ENCODE measurements at places on chromosomes 12 and 14.

- no peak for DNase-seq
These were observed 527 bp downstream of the CAMKK2 start for GRCh38 chr12:121295746-121296617.

DNA sequence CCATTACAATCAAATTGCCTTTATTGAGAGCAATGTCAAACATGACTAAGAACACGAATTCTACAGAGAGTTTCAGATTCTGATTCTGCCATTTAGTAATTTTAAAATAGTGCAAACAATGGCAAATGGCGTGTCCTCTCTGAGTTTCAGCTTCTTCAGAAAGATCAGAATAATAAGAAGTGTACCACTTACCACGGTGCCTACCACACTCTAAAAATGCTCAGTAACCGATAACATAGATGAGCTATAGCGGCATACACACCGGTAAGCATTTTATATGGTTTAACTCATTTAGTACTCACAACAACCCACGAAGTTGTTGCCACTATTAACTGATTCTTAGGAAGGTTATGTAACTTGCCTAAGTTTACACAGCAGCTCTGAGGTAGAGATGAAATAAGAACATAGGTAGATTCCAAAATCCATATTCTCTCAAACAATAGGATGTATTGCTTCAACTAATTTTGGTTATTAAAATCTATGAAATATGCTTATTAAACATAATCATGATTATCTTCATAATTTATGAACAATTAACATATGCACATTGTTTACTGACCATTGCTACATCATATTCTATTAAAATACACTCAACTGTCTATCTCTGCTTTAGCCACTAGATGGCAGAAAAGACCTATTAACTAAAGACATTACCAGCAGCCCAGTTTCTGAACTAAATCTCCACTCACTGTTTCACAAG, 38.3 kb downstream of the SLC6A15 start:
- no peak for DNase-seq

DNA sequence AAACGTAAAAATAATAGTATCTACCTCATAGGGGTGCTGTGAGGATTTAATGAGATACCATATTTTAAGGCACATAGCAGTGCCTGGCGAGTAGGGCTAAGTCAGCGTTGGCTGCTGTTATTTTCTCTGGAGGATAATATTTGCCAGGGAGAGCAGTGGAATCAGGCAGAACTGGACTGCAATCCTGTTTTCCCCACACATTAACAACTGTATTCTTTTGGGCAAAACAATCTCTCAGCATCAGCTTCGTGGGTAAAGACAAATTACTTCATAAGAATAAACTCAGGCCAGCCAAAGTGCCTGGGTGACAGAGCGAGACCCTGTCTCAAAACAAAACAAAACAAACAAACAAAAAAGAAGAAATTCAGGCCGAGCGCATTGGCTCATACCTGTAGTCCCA, 29.7 kb upstream of the ATP2A2 start:
- no peak for DNase-seq

DNA sequence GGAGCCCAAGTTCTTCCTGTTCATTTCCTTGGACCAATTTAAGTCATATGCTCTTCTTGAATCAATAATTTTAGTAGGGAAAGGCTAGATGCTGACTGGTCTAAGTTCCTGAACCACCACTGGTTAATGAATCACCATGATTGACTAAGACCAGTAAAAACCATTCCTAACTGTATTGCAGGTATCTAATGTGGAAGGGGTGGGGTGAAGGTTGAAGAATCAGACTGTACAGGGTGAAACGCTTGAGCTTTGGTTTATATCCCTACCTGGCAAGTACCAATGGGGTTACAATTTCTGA, 100.1 kb downstream of the DYRK2 start:
- no peak for DNase-seq

- DNase-seq: no peak
These were observed at the start of gene SLC17A8 for GRCh38 chr12:100356644-100357223. SLC17A8 (plus strand) TSS chr12:100357074; CDS start chr12:100357392, 318 bp downstream.

DNA sequence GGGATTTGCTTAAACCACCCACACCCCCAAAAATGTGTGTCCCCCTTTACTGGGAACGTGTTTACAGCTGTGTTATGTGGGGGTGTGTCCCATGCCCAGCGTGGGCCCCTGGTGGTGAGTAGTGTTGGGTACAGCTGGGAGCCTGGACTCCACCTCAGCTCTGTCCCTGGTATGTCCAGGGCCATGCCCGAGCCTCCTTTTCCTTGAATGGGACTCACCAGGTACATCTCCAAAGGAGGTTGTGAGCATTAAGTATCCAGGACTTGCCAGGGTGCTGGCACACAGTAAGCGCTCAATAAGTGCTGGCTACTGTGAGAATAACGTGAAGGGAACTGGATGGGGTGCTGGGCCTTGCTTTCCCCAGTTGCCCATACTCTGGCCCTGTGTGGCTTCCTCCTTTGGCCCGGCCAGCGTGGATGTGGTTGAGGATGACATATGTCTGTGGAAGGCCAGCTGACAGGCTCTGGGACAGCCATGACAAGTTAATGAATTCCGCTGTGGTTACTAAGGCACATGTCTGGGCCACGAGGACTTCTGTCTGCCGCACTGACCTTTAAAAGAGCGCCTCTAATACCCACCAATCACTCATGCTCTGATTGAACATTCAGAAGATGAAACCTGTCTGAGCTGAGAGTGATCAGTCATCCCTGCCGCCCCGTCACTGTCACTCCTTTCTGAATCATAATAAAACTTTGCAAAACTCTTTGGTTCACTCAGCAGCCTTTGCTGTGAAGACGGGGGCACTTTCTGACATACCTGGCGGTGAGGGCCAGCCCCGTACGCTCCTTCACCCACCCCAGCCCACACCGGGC, 74.7 kb downstream of the DIO3 start:
- no peak for DNase-seq

- no peak for DNase-seq
These were observed 170.6 kb upstream of the MDGA2 start for GRCh38 chr14:47846008-47846407.

DNA sequence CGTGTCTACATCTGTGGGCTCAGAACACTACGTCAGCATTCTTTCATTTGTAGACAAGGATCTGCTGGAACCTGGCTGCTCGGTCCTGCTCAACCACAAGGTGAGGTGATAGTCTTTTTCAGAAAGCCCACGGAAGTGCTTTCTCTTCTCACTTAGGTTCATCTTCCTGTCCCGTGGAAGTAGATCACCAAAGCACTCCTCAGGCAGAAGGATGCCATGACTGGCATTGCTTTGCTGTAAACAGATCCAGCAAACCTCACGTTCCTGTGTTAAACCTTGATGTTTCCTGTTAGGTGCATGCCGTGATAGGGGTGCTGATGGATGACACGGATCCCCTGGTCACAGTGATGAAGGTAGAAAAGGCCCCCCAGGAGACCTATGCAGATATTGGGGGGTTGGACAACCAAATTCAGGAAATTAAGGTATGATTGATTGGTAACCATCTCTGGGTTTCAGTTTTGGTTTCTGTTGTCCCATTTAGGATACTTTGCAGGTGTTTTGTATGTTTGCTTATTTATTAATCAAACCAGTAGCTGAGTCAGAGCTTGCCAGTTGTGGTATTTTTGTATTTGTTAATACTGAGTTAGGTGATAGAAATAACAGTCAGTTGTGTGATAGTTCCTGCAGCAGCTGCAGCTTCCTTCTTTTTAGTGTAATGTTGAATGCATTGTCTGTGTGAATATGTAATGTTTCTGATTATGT, 7.5 kb downstream of the PSMC1 start:
- DNase-seq: no peak

- DNase-seq: no peak
These were observed 69.8 kb downstream of the TMEM260 start for GRCh38 chr14:56649382-56649781.

DNA sequence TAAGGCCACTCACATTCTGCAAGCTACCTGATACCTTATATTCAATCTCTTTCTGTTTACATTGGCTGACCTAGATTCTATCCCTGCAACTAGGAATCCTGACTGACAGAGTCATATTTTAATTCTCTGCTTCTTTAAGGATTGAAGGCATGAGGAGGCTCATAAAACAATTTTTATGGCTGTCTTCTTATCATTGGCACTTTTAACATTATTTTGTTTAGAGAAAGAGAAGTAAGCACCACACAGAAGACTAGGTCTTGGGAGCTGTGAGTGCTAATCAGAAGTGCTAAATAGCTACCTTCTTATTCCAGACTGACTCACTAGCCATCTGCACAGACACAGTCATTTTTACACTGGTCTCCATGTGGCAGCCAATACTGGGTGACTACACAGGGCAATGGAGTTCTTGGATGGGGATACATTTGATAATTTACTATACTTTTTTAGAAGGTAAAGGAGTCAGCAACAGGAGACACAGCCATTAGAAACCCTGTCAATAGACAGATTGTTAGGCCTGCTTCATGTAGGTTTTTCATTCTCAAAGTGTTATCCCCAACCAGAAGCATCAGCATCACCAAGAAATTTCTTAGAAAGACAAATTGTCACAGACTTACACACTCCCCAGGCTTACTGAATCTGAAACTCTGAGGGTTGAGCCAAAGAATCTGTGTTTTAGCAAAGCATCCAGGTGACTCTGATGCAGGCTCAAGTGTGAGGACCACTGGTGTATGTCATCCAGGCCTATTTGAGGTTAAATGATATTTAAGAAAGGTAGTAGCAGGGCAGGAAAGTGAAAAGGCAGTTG, 214.1 kb downstream of the DUSP6 start:
- no peak for DNase-seq

DNA sequence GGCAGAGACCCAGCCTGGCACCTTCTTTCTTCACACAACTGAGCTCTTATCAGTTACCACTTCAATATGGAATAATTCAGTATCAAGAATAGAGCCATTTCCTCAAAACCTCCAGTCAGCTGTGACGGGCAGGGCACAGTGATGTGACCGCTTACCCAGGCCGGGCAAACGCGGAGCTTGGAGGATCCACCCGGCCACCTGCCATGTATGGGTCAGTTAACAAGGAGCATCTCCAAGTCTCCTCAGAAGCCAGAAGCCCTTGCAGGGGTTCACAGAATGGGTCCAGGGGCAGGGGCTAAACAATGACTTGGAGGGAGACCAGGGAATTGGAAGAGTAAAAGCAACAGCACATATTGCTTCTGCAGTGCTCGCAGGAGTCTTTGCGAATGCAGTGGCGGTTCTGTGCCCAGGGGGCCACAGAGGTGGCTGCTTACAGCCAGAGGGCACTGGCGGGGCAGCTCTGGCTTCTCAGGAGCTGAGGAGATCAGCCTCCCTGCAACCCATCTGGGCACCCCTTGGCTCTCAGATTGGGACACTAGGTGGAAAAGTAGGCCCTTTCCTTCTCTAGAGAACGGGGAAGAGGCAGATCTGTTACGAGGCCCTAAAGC, 162.3 kb downstream of the CALM1 start:
- no peak for DNase-seq

- no peak for DNase-seq
These were observed 32.8 kb downstream of the TBC1D15 start for GRCh38 chr12:71872401-71872800.

DNA sequence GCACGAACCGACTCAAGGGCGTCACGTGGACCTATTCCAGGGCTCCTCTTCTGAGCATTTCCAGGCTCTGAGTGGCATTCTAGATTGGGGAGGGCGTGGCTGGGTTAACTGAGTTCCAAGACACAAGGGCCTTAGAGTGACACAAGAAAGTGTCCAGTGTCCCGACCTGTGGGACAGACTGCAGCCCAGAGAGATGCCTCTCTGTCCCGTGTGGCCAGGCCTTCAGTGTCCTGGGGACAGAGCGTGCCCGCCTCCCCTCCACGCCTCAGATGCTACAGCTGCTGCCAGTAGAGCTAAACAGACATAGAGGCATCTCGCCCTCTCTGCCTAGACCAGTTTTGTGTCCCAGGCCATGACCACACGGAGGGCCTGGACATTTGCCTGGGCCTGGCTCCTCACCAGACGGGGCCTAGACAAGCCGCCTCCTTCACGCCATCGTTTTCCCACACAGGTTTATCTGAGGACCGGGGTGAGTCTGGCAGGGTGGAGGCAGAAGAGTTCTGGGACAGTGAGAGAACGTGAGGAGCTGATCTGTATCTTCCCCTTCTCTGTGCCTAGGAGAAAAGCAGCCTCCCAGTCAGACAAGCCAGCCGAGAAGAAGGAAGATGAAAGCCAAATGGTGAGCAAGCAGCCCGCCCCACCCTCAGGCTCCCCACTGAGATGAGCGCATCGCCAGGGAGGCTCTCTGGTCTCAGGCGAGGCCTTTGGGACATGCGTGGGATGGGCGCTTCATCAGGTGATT, 27.1 kb downstream of the DEGS2 start:
- no peak for DNase-seq

DNA sequence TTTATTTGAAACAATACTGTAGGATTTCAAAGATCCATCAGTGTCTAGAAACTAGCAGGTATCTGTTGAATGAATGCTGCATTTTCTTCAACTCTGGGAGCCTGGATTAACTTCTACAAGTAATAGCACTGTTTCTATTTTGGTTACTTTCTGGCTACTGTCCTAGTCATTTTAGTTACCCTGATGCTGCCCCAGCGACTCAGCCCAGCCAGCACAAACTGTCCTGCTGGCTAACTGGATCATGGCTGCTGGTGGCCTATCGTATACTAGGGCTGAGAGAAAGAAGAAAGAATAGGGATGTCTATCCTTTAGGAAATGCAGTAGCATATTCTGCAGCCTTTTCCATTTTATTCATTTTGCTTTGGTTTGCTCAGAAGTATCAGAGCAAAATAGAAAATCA, 53.9 kb downstream of the NTN4 start:
- no peak for DNase-seq

DNA sequence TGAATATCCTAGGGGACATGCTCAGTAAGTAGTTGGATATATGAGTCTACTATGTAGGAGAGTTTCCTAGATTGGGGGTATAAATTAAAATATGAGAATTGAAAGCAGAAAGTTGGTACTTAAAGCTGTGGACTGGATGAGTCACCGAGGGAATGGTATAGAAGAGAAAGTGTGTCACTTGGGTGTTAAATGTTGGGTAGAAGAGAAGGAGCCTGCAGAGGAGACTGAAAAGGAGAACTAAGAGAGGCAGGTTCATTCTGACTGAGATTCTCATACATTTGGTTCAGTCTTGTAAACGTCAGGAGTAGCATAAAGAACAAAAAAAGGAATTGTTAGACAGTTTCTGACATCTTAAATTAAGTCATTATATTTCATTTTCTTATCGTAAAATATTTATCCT, 19.9 kb downstream of the LRRC9 start:
- DNase-seq: no peak

DNA sequence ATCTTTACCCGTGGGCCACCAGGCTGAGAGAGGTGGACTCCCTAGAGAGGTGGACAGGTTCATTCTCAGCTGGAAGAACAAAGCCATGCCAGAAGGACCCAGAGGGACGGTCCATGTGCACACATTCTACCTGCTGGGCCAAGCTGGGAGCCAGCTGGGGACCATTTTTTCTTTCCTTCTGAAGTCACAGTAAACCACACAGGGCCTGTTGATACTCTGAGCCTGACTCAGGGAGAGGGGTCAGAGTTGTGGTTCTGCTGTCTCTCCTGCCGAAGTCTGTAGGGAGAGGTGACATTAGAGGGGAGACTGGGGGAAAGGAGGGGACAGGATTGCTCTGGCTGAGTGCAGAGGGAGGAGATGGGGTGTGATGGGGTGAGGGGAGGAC, 148.6 kb downstream of the TSPAN9 start:
- no peak for DNase-seq

DNA sequence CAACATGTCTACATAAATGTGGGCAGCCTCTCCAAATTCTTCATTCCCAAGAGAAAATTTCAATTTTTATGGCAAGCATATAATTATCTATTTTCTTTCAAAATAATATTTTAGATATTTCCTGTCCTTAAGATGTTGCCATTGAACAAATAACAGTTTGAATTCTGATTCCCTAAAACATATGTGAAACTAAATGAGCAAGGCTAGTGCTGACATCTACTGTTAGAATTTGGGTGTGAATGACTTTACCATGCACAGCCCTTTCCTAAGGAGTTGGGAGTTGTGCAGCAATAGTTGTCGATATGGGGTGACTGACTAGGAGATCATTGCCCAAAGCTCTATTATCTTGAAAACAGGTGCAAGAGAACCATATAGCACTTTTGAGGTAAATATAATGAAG, 108.2 kb upstream of the SLC38A4 start:
- no peak for DNase-seq
